ENCODE measurements at places on chromosomes 5 and 9.

DNA sequence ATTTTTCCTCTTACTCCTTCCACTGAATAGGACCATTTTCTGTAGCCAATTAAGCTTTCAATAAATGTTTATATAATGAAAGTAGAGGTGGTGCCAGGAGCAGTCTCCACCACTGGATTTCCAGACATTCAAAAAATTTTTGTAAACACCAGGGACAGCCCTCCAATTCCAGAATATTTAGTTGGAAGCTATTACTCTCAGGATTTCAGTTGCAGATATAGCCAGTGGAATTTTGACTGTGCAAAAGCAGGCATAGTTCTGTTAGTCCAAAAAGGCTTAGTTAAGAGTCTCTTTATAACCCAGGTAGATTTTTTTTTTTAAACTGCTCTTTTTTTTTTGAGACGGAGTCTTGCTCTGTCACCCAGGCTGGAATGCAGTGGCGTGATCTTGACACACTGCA lies 138.1 kb upstream of the DMRT1 start:
- DNase-seq: no peak

DNA sequence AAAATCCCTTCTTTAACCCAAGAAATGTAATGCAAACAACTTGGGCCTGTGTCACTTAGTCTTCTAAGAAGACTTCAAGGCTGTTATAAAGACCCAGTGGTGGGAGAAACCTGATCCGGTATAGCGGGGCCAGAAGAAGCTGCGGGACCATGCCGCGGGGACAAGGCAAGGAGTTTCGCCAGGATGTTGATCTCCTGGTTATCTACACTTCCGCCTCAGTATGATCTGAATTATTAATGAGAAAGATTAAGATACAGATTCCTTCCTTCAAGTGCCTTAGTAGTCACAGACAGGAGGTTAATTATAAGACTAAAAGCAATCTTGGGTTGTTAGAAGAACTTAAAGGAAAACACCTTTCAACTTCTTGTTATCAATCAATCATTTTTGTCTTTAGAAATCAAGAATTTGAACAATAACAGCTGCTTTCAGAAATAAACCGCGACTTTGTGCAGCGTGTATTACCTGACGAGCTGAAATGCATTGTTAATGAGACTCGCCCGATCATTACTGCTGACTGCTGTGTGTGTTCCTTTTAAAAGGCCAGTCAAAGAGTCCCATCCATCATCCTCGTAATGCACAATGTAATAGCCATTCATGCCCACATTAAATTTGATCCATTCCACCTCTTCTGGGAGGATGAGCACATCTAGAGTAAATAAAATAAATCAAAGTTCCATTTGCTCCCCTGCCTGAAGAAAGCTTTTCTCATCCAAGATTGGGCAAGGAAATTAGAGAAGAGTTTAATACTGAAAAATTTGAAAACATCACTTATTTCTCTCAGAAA lies 22.2 kb downstream of the ERAP1 start:
- no peak for DNase-seq

GRCh38 chr5:66963559-66963971 lies 233.0 kb downstream of the CD180 start:
- no peak for DNase-seq

DNA sequence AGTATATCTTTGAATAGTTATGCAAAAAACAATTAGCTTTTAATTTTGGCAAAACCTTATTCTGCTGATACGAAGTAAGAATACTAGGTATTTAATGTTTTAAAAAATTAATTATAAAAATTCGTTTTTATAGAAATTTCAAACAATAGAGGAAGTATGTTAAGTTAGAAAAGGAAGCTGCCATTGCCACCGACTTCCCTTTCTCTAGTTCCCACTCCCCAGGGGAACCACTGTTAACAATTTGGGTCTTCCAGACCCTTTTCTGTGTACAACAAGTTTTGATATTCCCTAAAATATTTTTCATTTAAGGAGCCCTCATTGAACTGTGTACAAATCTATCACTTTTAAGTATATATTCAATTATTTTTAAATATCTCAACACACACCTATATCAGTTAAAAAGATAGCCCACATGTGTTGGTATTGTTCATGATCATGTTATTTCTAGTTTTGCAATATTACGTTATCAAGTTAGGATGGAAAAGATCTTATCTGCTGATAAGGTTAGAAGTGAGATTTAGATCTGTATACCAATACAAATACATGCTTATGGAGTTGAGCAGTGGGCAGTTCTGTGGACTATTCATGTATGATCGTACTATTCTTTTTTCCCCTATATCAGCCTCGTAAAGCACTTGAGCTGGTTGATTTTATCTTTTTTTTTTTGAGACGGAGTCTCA lies 25.9 kb downstream of the NDFIP1 start:
- DNase-seq: no peak

- no peak for DNase-seq
Observed at GRCh38 chr9:111961009-111961408, 64.4 kb downstream of the UGCG start.

DNA sequence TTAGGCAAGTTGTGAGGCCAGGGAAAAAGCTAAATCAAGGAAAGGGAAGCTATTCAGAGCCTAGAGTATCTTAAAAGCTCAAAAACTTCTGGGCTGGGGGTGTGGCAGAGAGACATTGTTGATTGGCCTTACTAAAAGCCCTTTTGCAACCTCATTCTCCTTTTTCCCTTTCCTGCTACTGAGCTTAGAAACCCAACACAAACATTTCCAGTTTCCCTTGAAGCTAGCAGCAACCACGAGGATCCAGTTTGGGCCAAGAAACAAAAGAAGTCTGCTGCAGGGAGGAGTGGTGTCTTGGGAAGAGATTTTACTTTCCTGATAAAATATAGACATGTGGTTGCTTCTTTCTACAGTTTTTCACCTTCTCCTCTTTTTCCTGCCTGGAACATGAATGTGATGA lies 135.5 kb upstream of the KLF9 start:
- no peak for DNase-seq

DNA sequence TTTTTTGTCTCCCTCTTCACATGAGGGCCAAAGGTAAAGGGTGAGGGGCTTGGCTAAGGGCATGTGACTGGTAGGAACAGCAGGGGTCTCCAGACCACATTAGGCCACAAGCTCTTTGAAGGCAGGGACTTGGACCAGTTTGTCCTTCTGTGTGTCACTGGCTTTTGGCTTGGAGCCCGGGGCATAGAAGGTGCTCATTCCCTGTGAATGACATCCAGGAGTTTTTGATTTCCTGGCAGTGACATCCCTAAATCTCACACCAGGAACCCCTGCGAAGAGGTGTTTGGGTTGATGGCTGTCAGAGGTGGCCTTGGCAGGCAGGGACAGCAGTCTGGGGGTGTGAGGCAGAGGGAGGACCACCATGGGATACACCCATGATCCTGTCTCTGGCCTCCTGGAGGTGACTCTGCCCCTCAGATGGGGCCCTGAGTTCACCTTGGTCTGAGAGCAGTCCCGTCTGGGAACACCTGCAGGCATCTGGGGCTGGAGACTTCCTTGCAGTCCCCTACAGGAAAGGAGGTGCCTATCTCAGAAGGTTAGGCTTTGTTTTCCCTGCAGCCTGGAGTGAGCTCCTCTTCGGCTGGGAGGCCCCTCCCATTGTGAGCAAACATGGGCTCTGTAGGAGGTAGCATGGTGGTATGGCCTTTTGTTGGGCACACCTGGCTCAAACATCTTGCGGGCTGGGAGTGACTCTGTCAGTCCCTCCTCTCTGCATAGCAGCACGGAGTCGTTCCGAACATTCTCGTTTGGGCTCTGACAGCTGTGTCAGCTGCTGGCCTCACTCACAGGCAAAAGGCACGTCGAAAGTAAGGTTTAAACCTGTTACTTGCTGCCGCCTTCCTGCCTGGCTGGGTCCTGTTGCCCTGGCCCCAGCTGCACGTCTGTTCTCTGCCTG lies 38.6 kb upstream of the PITX1 start:
- no peak for DNase-seq

GRCh38 chr9:131028221-131028884 lies 19.4 kb downstream of the LAMC3 start:
- no peak for DNase-seq

- DNase-seq: no peak
Observed at GRCh38 chr5:32601623-32602295, 16.4 kb downstream of the SUB1 start.

DNA sequence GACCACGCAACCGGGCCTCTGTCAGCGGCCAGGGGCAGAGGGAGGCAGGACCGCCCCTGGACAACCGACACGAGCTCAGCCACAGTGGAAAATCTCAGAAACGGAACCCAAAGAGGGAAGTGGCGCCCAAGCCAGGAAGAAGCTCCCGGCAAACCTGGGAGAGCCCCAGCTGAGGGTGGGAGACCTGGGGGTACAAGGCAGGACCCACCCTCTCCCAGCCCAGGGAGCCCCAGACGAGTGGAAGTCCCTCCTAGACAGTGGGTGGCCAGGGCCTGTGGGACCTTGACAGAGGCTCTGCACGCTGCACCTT lies 3.0 kb downstream of the SLC12A7 start:
- DNase-seq: peak; percentile 23

GRCh38 chr5:65821966-65822365 lies 100.0 kb downstream of the NLN start:
- no peak for DNase-seq

DNA sequence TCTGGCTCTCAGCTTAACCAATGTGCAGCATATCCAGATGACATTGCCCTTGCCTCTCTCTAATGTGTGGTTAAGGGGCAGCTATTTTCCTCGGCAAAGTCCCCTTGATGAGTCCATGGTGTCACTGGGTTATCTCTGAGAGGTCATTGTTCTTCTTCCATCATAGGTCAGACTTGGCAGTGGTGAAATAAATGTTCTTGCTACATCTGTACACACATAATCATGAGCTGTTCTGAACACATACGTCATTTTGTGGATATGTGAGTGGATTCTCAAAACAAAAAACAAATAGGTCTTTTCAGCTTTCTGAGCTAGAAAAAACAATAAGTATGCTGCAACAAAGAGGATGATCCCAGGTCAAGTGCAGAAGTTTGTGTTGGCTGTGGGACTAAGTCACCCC lies 134.7 kb upstream of the PTPN3 start:
- DNase-seq: no peak

DNA sequence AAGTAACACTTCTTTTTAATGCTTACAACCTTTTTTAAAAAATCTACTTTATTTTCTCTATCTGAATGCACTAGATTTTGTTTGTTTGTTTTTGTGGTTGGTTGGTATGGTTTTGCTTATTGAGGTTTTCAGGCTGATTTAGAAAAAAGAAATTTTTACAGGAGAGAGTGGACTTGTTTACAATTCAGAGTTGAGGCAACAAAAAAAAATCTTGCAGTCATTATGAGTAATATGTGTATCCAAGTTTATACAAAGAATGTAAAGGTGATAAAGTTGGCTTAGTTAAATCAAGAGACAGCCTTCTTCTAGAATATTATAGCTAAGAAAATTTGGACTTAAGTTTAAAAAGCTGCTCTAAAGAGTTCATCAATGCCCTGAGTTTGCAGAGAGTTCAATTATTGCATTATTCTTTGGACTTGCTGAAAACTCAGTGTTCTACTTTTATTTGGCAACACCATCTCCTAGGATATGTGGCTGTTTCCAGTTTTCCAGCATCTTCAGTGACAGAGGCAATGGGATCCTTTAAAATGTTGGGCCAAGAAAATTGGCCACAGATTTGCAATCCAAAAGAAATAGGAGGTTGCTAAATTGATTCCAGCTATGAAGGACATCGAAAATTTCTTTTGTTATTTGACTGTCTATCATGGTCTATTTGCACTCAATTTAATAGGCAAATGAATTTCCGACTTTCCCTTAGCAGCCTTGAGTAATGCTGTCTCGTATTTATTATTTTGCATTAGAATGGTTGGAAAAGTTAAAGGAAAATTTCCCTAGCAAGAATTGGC lies 10.7 kb downstream of the STK32A start:
- no peak for DNase-seq

DNA sequence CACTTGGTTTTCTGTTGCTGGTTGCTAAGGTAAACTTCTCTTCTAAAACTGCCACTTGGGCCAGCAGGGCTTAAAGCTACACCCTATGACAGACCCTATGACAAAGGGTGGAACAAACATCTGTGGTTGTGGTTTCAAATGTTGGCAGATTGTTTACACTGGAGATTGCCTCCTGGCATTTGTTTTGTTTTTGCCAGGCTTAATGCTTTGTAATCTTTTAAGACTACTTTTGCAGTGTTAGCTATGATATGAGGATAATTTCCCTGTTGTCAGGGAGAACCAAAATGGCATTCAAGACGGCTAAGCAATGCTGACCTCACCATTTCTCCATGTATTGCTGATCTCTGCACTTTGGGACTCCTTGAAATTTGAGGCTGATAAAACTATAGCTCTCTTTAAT lies 50.3 kb downstream of the MAMDC2 start:
- no peak for DNase-seq

- no peak for DNase-seq
Observed at GRCh38 chr5:78509145-78509865, 139.3 kb downstream of the LHFPL2 start.

DNA sequence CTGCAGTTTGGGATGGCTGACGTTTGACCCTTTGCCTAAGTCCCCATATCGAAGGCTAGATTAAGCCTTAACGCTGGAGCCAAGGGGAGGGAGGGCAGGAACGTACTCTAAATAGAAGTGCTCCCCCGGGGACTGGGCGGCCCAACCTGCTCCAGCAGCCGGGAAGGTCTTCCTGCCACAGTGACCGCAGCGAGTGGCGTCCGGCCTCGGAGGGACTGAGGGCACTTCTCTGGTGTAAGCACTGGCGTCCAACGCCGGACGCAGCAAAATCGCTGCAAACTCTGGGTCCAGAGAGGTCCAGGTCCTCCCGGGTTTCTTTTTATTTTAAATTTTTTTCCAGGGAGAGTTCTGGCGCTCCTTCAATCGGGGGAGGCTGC lies 505 bp upstream of the ACER2 start:
- no peak for DNase-seq

- no peak for DNase-seq
Observed at GRCh38 chr9:8186560-8186959, 387.0 kb upstream of the DMAC1 start.
